ENCODE measurements at places on chromosomes 6 and 20.
A peak's percentile ranks its signal among the peaks of the same experiment; 100 is the strongest.

- DNase-seq = no peak
Observed at GRCh38 chr6:6505111-6505510, 83.4 kb upstream of the LY86 start.

- DNase-seq = peak; percentile 88
Observed at GRCh38 chr20:33373735-33374605, 27.3 kb downstream of the CDK5RAP1 start.

DNA sequence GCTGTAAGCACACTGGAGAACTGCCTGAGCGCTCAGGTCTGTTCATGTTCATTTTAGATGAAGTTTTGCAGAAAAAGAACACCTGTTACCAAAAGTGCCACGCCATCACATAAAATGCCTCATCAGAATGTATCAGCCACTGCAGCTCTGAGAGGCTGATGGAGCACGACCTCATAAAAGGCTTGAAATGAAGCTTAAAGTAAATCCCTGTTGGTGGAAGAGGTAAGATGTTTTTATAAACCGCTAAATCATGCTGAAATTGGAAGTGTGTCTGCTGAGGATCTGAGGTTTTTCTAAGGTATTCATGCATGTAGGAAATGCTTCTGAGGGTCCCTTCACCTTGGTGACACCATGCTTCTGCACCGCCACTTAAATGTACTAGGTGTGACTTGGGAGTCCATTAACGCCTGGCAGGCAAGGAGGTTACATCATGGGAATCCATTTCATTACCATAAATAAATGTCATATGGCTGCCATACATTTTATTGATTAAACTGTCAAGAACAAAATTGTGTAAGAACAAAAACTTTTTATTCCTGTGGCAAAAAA, 363.1 kb upstream of the AGPAT4 start:
- no peak for DNase-seq

GRCh38 chr6:144624716-144625115, 339.6 kb downstream of the UTRN start:
- no peak for DNase-seq

DNA sequence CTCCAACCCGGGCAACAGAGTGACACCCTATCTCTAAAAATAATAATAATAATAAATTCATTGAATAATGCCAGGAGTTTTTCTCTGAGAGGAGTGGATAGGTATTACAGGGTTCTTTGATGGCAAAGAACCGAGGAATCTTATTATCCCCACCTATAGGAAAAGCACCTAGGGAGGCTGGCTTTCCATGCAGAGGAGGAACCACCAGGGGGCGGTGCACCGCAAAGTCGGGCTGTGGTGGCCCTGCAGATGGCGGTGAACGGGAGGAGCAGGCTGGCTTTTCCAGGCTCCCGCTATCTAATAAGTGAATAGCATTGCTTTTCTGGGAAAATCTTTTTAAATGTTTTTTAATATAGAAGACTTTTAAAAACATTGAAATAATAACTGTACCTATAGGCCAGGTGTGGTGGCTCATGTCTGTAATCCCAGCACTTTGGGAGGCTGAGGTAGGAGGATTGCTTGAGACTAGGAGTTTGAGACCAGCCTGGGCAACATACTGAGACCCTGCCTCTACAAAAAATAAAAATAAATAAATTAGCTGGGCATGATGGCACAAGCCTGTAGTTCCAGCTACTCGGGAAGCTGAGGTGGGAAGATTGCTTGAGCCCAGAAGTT, 864.2 kb downstream of the KIF16B start:
- peak; percentile 35 for DNase-seq

DNA sequence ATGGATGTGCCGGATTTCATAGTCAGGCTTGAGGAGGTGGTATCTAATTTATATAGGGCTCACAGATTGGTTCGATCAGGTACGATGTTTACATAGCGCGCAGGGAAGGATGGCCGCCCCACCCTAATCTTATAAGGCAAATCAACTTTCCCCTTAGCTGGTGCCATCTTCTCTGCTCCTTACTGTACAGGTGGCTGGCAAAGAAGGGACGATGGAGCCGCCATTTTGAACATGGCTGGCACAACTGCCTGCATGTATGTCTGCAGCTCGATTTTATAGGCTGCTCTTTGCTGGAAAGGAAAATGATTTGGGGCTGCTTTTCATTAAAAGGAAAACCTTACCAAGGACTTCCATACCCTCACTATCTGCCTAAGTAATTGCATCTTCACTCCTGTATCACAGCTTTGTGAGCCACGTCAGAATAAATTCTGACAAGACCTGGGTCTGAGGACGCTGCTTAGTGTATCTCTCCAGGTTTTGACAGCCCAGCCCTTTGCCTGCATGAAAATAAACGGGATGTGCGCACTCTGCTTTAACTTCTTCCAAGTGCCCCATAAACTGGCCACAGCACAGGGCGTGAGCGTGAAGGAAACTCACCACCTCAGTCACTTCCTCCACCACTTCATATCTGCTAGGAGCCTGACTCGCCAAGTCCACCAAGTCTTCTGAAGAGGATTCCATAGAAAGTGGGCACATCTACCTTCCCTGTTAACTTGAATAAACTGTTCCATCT, 109.4 kb upstream of the ARMC2 start:
- no peak for DNase-seq

- no peak for DNase-seq
Observed at GRCh38 chr6:17352302-17352701, 41.1 kb upstream of the CAP2 start.

DNA sequence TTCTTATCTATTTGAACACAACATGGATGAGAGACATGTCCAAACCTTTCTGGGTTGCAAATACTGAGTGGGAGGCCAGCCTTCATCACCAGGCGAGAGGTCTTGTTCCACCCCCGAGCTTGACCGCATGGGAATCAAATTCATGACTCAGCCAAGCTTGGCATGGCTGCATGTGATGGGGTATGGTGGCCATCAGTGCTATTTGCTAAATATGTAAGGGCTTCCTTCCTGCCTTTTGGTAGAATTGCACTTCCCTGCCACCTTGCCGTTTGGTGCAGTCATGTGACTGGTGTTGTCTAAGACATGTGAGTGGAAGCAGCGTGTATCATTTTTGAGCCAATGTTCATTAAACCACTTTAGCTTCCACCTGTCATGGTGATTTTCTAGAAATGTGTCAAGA, 508.9 kb upstream of the SULF2 start:
- no peak for DNase-seq

DNA sequence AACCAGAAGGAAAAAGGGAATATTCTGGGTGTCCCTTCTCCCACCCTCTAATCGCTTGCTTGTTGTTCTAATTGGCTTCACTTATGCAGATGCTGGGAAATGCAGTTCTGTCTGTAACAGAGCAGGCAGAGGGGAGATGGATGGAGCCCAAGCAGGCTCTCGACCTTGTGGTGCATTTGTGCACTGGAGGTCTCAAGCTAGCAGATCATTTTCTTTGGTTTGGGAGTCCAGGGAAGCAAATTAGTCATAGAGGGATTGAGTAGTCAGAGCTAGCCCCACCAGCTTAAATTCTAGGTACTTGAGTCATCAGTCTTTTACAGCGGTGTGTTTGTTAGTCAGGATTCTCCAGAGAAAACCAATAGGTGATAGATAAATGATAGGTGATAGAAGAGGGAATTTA, 234.7 kb upstream of the ECI2 start:
- DNase-seq = no peak

- DNase-seq = no peak
Observed at GRCh38 chr20:55054453-55054852, 579.1 kb downstream of the DOK5 start.

- DNase-seq = no peak
Observed at GRCh38 chr20:61913423-61914225, 152.1 kb downstream of the TAF4 start.

GRCh38 chr6:128784266-128784665, 98.7 kb upstream of the LAMA2 start:
- DNase-seq = no peak

- peak; percentile 62 for DNase-seq
Observed at GRCh38 chr6:142692942-142693341, 252.0 kb downstream of the HIVEP2 start.
